ENCODE measurements at places on chromosomes 12 and 14.

DNA sequence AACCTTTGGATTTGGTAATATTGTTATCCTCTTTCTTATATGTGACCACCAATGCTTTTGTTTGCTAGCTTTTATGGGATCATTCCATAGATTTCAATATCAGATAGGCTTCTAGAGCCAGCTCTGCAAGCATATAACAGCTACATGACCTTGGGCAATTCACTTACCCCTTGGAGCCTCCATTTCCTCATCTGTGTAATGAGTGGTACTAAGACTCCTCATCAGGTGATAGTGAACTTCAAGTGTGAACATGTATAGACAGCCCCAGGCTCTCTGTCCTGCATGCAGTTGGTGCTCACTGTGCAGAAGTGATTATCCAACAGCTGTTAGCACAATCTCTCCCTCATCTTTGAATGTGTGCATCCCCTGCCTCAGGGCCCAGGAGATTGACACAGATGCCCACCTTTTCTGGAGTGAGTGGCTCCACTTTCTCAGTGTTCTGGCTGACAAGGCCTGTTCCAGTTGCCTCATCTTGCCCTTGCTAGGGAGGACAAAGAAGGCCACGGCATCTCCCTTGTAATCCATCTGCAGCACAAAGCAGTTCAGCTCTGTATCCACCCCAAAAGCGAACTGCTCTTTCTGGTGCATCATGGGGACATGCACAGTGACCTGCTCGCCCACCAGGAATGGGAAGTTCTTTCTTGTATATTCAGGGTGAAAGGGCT lies 9.2 kb downstream of the SERPINA9 start:
- DNase-seq, result no peak

GRCh38 chr14:61544448-61545330 lies 150.6 kb upstream of the HIF1A start:
- no peak for DNase-seq

DNA sequence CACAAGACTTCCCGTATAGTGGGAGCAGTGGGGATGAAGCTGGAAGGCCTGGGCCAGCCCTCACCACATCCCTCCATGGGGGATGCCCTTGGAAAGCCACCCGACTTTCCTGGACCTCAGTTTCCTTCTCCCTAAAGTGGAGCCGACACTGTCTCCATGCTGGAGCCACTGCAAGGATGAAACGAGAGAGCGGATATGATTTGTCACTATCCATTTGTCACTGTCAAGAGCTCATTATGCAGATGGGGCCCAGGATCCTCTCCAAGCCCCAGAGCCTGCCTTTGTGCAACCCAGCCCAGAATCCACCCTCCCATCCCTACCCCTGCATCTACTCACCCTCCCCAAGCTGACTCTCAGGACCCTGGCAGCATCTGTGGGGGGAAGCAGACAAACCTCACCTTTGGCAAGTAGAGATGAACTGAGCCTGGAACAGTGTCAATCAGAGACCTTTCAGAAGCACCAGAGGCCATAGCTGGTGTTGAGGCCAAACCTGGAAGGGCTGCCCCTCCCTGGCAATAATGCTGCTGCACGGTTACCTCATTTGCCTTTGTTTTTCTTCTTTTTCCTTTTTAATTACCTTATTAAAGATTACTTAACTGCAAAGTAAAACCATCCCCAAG lies 287.7 kb upstream of the RTL1 start:
- DNase-seq, result no peak

DNA sequence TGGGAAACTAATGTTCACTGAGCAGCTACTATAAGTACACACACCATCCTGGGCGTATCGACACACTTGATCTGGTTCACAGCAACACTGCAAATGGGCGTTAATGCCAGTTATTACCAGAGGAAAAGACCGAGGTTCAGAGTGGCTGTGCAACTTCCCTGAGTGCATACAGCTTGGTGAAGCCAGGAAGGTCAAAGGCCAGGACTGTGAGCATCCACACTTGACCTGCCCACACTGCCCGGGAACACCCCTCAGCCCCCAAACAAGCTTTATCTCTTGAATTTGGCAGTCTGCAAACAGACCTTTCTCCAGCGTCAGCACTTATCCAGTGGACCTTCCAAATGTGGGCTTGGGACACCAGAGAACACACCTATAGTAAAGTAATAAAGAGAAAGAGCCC lies 312.6 kb downstream of the BCL11B start:
- DNase-seq, result no peak

DNA sequence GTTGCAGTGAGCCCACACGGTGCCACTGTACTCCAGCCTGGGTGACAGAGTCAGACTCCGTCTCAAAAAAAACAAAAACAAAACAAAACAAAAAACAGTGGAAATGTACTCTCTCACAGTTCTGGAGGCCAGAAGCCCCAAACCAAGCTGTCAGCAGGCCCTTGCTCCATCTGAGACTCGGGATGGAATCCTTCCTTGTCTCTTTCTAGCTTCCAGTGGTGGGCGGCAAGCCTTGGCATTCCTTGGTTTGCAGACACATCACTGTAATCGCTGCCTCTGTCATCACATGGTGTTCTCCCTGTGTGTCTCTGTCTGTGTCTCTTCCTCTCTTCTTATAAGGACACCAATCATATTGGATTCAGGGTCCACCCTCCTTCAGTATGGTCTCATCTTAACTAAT lies 6.4 kb downstream of the TNS2 start:
- DNase-seq, result peak; percentile 51

DNA sequence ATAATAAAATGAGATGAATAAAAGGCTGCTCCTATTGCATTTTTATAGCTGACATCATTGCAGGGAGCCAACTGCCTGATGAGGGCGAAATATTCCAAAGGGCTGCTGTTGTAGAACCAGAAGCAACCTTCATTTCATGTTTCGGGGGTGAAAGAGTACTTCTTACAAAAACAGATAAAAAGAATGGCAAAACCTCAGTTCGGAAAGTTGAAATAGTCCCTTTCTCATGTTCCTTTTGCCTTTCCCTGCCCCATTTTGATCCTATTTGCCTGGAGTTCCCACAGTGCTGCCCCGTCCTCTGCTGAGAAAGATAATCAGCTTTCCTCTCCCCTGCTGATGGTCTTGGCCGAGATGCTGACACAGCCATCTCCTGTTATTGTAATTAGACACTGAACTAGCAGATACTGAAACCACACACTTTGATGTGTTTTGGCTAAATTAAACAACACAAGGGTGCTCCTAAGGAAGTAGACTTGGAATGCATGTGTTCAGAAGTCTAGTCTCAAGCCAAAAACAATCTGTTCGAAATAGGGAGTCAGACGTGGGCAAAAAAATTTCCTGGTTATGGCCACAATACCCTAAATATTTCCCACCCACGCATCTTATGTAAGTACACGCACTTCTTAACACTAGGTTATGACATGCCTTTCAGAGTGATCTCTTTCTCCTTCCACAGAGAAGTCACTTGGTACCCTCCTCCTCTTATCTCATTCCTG lies 117.2 kb downstream of the PPM1H start:
- DNase-seq, result peak; percentile 50

GRCh38 chr14:51513281-51513680 lies 138.4 kb upstream of the FRMD6 start:
- no peak for DNase-seq

GRCh38 chr12:1719139-1719538 lies 28.3 kb downstream of the ADIPOR2 start:
- no peak for DNase-seq

- no peak for DNase-seq
These were observed 26.3 kb downstream of the TC2N start for GRCh38 chr14:91841065-91841464.

- peak; percentile 24 for DNase-seq
These were observed 168.2 kb downstream of the KIF26A start for GRCh38 chr14:104306450-104307040.
